Suppressor macrophage treated with lipopolysaccharide for 1 hour (primary cell): ENCODE measurements at places on chromosomes 3 and 15.
A peak's percentile ranks its signal among the peaks of the same experiment; 100 is the strongest.

- no peak for DNase-seq
Measured at GRCh38 chr3:61507946-61508345, 53.4 kb upstream of the PTPRG start.

GRCh38 chr3:179000659-179001058 lies 71.0 kb downstream of the ZMAT3 start:
- no peak for DNase-seq

- DNase-seq, result no peak
Measured at GRCh38 chr3:42663581-42664437, 10.3 kb downstream of the ZBTB47 start.

DNA sequence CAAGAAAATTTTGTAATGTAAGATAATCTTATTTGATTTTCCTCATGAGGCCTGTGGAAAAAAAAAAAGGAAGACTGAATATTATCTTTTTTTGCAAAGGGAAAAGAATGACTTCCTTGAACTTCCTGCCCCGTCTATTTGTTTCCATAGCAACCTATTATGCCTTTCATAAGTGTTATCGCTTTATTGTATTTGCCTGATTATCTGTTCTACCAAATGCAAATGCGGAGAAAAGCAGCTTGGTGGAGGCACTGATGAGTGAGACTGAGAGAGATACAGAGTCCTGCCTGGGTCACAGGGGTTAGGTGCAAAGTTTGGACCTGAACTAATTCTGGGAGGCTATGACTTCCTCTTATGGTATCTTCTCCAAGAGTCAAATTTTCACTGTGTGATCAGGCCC lies 334.0 kb upstream of the KCNMB2 start:
- DNase-seq, result no peak

DNA sequence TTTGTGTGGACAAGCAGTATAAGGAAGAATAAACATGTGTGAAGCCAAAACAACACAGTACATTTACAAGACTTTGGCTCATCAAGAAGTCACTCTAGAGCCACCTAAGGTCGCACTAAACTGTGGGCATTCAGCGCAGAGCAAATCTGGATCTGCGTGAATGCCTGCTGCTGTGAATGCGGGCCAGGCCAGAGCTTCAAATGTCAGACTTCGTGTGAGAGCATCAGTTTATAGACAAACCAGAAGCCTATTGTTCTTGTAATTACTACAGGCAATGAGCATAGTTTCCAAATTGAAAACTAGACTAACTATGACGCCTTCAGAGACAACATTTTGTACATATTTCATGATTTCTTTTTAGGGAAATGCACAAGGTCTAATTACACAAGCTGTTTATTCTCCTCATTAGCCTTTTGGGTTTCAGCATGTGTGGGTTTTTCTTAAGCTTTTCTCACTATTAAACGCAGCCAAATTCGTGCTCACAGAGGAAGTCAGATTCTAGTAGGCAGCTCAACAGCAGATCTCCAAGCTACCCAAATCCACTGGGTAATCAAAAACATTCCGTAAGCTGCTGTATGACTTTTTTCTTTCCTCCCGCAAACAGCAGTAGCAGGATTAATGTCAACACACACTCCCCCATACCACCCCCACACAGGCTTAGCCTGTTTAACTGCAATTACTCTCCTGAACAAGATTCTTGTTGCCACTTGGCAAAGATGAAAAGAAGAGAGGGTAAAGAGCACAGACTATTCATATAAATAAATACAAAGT lies 84.5 kb upstream of the SETMAR start:
- DNase-seq, result no peak

DNA sequence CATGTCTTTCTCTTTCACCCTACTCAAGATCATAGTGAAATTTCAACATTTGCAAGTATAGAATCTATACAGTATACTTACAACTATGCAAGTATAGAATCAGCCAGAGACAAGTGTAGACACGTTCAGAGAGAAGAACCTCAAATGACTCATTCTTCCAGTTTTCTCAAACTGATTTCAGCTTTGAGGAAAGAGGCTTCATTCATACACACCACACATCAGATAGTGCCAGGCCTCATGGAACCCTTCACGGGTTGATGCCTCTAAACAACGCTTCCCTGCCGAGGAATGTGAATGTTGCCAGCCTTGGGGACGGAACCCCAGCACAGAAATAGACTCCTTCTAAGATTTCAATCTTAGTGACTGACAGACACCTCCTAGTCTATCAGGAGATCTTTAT lies 135.7 kb downstream of the FOXP1 start:
- peak; percentile 48 for DNase-seq

- peak; percentile 60 for DNase-seq
Measured at GRCh38 chr3:138136201-138136600, 4.0 kb upstream of the A4GNT start.

DNA sequence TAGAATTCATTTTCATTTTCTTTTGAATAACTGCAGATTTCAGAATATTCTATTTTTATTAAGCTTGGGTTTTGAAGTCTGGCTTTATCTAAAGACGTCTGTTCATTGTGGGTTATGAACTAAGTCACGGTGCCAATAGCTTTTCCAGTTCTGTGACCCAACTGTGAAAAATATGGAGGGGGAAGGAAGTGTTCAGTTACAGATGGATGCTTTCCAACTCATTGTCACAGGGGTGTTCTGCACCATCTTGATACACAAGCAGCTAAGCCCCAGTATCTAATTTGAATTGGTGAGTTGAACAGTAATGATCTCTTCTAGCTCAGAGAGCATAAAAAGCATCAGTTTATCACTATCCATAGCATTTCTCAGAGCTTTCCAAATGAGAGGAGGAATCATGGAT lies 710.6 kb downstream of the EDEM1 start:
- DNase-seq, result no peak

GRCh38 chr3:61772456-61772855 lies 211.1 kb downstream of the PTPRG start:
- DNase-seq, result no peak

- no peak for DNase-seq
Measured at GRCh38 chr15:73957276-73957675, 31.0 kb downstream of the LOXL1 start.

DNA sequence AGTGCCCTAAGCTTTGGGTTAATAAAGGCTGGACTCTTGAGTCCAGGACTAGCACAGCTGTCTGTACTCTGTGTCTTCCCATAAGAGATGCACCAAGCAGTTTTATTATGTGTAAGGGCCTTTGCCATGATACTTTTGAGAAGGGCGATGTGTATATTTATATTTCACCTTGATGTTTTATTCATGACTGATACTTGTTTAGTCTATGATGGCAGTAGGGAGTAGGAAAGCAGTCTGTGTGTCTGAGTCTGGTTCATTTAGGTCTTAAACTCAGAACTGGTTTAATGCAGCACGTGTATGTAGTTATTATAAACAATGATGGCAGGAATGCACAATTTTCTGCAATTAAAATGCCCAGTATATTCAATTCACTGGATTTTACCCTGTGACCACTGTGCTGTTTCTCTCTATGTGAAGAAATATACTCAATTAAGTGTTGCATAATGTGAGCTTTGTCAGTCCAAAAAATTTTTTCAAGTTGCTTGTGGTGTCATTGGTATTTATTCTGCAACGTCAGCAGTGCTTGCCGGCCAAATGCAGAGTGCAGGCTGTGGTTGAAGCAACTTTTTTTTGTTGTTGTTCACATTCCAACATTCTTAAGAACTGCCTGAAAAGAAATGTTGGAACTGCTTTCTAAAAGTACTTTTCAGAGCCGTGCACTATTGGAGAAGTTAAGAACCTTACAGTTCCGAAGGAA lies 423.7 kb upstream of the SEMA6D start:
- no peak for DNase-seq

DNA sequence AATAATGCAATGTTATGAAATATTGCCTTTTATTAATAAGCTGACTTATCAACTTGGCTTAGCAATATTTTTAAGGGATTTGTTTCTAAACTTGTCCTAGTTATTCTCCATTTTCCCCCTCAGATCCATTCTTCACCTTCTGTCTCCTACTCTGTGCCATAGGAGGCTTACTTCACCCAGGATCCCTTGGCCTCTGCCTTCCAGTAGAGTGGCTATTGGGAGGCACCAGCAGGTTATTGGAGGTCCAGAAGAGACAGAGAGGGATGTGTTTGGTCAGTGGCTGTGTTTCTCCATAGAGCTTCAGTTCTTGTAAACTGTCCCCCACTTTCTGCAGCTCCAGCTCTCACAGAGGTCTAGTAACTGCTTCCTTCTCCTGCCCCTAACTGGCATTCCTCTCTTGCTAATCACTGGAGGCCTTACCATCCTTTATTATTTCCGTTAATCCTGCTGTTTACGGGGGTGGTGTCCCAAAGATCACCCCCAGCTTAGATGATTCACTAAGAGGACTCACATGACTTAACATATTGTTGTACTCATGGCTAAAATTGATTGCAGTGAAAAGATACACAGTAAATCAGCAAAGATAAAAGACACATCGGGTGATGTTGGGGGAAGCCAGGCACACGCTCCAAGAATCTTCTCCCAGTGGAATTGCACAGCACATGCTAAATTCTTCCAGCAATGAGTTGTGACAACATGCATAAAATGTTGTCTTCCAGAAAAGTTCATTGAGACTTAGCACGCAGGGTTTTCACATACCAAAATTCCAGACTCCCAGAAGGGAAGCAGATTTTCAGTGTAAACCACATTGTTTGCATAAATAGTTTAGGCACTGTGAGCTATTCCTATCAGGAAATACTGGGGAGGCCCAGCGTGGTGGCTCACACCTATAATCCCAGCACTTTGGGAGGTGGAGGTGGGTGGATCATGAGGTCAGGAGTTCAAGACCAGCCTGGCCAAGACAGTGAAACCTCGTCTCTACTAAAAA lies 67.5 kb downstream of the RPL22L1 start:
- DNase-seq, result no peak

- DNase-seq, result no peak
Measured at GRCh38 chr15:78104119-78104479, 11.7 kb downstream of the SH2D7 start.

GRCh38 chr15:80500021-80500420 lies 95.8 kb downstream of the ARNT2 start:
- DNase-seq, result no peak

GRCh38 chr15:39874890-39875549 lies 45.0 kb downstream of the GPR176 start:
- DNase-seq, result peak; percentile 56

- no peak for DNase-seq
Measured at GRCh38 chr3:23656199-23656598, 149.6 kb upstream of the UBE2E1 start.

- no peak for DNase-seq
Measured at GRCh38 chr15:59150185-59150584, 45.2 kb downstream of the CCNB2 start.

GRCh38 chr3:53703630-53704362 lies 142.4 kb downstream of the CHDH start:
- DNase-seq, result no peak

- no peak for DNase-seq
Measured at GRCh38 chr3:71341721-71342120, 241.8 kb downstream of the FOXP1 start.

DNA sequence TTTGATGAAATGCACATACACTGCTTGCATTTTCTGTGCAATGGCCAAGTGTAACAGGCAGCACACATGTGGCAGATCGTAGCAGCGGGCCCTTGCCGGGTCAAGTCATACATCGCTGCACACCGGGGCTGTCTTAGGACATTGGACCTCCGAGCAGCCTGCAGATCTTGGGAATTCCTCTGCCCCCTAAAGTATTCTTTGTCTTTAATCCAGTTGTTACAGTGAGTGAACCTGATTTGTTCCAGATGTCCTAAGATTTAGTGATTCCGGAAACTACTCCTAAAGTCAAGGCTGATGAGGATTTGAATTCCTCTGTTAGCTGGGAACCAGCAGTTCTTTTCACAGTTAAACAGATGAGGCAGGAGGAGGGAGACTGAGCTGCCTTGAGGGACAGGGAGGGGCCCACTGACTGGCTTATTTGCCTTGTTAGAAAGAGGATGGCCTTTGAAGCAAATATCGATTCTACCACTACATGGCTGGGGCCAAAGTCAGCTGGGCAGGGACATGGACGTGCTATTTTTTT lies 190.7 kb upstream of the CTDSPL start:
- DNase-seq, result no peak

DNA sequence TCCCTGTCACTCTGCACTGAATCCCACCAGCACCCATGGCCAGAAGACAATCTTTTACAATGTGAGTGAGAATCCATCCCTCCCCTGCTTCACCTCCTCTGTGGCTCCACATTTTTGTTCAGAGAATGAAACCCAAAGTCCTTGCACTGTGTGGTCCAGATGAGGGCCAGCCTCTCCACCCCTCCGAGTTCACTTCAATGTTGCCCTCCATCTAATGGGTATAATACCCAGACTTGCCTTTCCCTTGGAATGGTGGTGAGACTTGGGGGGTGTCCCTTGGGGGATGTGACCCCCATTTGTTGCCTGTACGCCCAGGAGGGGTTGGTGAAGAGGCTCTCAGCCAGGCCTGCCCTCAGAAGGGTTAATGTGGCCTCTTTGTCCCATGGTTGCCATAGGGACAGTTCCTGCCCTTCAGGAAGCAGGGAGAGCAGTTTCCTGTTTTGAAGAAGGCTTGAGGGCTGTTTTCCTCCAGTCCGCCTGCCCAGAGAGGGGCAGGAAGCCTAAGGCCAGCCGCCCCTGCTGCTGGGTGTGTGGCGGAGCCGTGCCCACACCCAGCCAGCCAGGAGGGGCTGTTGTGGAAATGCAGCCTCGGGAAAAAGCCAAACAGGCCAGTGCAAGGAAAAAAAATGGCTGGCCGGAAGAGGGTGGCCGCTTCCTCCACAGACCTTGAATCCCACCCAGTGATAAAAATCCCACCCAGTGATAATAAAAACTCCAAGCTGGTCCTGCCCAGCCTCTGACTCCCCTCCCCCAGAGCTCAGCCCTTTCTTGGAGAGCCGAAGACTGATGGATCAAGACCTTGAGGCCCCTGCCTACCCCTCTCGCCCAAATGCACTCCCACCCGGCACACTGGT lies 14.6 kb upstream of the FGD5 start:
- no peak for DNase-seq

GRCh38 chr3:195895078-195895860 lies 13.1 kb downstream of the TNK2 start:
- DNase-seq, result no peak

DNA sequence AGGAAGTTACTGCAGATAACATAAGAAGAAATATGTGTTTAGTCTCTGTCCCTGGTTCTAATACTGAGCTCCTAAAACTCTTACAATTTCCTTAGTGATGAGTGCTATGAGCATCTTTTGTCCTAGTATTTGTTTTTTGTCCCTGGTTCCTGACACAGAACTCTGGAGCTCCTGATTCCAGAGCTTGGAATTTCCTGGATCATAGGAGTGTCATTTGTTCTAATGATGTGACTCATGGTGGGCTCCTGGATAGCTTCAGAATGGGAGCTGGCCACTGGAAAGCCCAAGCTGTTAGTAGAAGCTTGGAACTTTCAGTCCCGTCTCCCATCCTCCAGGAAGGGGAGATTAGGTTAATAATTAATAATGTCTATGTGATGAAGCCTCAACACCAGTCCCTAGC lies 98.2 kb downstream of the CNTN6 start:
- no peak for DNase-seq

DNA sequence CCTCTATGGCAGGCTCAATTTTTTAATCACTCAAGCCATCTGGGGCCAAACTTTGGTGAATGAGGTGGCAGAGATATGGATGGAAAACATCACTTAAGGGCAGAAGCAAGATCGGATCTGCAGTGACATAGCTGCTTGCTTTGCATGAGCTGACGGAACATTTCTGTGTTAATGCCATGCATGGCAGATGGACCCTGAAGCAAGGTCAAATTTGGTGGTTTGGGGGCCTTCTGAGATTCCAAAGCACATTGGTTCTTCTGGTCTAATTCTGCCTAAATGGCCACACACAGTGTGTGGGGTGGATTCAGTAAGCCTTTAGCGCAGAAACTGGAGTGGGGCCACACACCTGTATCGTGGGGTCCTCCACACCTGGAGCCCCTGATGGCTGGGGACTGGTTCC lies 38.3 kb upstream of the BCL2L10 start:
- DNase-seq, result no peak

- no peak for DNase-seq
Measured at GRCh38 chr3:146555311-146555710, 10.9 kb upstream of the PLSCR1 start.
